ENCODE measurements at places on chromosomes 4 and X.

DNA sequence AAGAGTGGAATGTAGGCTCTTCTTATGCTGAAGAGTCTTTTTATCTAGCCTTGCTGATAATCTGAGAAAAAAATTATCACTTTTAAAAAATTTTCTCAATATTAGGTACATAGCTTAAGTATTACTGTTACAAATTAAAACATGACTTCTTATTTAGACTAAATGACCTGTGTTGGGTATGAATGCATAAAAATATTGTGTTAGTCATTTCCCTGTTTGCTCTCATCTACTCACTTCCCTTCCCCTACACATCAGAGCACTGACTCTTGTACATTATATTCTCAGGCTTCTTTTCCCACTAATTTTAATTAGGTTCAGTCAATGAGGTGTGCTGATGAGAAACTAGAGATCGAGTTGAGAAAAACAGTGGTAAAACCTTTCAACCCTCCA is 881.0 kb downstream of the PCDH18 start:
- no peak for DNase-seq

GRCh38 chr4:17875402-17876070 is 64.8 kb downstream of the NCAPG start:
- DNase-seq = no peak

- DNase-seq = no peak
Measured at GRCh38 chr4:128915544-128915943, 106.0 kb downstream of the JADE1 start.

- no peak for DNase-seq
Measured at GRCh38 chr4:109278594-109279031, 23.8 kb downstream of the COL25A1 start.

GRCh38 chr4:151439320-151439719 is 30.3 kb downstream of the FHIP1A start:
- DNase-seq = no peak

DNA sequence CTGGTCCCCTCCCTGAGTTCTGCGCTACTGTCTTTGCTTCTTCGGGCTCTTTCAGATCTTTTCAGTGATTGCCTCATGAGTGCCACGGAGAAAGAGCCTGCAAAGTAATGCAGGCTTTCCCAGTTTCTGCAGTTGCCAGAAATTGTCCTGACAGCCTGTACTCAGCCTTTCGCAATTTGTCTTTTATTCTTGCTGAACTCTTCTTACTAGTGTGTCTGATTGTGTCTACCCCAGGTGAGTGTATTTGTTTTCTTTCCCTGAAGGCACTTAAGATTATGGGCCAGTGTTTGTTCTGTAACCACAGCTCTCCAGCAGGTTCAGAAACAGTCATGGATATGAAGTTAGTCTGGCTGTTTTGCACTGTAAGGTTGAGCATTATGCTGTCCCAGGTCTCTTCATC is 47.1 kb downstream of the FAM193A start:
- DNase-seq = no peak

GRCh38 chr4:48668254-48669017 is 111.6 kb downstream of the FRYL start:
- DNase-seq = no peak

DNA sequence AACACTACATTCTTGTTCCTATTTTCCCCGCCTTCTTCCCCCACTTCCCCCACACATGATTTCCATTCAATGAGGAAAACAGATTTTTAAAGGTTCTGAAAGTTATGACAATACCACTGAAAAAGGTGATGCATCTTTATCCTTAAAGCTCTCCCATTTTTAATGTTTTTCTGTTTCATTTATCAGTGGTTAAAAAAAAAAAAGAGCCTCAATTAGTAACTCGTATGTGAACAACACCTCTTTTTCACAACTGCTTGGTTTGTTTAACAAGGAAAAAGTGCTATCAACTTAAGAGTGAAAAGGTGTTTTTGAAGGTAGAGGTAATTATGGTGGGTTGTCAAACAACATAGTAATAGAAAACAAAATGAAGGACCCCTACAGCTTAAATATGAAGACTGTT is 8.2 kb upstream of the CAMK2D start:
- no peak for DNase-seq

GRCh38 chr4:181825564-181825963 is 417.6 kb upstream of the TENM3 start:
- no peak for DNase-seq

GRCh38 chr4:44848466-44848865 is 122.1 kb upstream of the GNPDA2 start:
- no peak for DNase-seq

DNA sequence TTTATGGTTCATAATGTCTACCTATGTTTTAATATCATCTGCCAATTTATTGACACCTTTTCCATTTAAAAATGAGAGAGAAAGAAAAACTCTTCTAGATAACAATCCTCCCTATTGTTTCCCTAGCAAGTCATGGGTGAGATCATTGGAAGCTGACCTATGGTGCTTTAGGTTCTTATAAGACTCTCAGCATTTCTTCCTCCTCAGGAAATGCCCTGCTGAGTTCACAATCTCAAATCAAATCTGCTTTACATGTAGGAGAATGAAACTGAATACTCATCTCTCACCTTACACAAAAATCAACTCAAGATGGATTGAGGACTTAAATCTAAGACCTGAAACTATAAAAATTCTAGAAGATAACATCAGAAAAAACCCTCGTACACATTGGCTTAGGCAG is 267.4 kb downstream of the RAPGEF2 start:
- peak; percentile 11 for DNase-seq

- no peak for DNase-seq
Measured at GRCh38 chr4:80173841-80174240, 23.5 kb upstream of the PRDM8 start.

DNA sequence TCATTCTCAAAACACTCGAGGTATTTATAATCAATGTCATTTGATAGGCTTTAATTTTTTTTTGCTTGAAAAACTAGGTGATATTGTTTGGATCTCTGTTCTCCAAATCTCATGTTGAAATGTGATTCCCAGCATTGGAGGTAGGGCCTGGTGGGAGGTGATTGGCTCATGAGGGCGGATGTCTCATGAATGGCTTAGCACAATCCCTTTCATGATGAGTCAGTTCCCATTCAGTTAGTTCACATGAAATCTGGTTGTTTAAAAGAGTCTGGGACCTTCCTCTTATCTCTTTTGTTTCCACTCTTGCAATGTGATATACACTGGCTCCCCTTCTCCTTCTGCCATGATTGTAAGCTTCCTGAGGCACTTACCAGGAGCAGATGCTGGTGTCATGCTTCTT is 638.7 kb downstream of the DMD start:
- no peak for DNase-seq

Data from SK-MEL-5 (cell line).